ENCODE measurements at places on chromosomes 5 and 9.

DNA sequence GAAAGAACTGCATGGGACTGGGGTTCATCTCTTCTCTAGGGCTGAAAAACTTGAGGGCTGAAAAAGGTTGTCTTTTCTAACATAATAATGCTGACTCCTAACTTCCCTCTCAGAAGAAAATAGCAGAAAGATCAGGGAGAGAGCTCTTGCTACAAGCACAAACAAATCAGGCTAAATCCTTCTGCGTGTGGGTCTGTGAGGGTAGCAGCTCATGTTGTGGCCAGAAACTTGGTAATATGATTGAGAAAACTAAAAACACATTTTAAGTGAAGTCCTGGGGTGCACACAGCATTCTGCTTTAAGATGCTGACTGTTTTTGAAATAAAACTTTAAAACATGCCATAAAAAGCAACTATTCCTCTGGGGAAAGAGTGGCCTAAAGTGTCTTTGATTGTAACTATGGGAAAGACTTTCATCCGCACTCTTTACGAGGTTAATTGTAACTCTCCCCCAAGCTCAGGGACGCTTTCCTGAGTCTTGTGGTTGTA lies 56.7 kb downstream of the SAXO1 start:
- DNase-seq: no peak

DNA sequence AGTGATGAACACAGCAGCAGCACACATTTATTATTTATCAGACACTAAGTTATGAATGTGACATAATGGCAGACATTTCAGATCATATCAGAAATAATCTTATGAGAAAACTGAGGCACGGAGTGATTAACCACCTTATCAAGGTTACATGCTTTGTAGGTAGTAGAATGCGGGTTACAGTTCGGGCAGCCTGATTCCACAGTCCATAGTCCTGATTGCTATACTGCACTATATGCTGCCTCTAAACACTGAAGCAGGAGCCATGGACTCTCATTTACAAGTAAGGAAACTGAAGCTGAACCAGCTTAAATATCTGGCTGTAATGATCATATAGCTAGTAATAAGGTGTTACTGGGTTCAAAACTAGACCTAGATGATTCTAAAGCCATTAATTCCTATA lies 291.3 kb upstream of the ADAMTSL1 start:
- no peak for DNase-seq

GRCh38 chr5:82408033-82408432 lies 129.9 kb upstream of the RPS23 start:
- no peak for DNase-seq

DNA sequence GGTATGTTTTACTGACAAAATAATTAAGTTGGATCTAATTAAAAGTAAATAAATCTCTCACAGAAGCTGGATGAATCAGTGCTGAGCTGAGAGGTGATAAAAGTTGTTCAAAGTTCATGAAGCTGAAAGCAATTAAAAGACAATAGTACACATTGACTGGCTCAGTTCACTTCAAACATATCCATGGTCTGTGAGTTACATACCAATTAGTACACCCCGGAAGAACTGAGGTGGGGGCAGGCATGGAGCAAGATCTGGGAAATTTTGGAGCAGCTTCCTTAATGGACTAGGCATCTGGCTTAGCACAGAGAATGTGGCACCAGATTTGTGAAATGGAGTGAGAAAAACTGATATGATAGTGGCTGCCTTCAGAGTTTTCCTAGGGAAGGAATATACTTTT lies 152.7 kb downstream of the ATP10B start:
- DNase-seq: no peak

DNA sequence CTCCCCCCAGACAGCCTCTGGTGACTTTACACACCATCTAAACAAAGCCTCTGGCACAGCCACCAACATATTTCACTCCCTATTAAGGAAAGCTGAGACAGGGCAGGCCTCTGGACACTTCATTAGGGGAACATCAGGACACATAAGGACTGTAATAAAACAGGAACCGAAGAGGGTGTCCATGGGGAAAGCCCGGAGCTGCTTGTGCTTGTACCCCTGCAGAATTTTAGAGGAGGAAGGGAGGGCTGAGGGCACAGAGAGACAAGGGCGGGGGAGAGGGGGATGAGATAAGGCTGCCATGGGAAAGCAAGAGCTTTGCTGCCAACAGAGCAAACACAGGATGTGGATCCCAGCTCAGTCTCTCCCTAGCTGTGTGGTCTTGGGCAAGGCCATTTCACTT lies 138.4 kb downstream of the ASTN2 start:
- DNase-seq: no peak

GRCh38 chr9:130770093-130770492 lies 65.0 kb upstream of the ABL1 start:
- DNase-seq: no peak

GRCh38 chr9:97431044-97431441 lies 19.1 kb downstream of the TDRD7 start:
- DNase-seq: no peak

- no peak for DNase-seq
Observed at GRCh38 chr5:127875235-127876021, 172.2 kb downstream of the CCDC192 start.

GRCh38 chr5:74042559-74042958 lies 416.6 kb downstream of the ARHGEF28 start:
- DNase-seq: no peak

DNA sequence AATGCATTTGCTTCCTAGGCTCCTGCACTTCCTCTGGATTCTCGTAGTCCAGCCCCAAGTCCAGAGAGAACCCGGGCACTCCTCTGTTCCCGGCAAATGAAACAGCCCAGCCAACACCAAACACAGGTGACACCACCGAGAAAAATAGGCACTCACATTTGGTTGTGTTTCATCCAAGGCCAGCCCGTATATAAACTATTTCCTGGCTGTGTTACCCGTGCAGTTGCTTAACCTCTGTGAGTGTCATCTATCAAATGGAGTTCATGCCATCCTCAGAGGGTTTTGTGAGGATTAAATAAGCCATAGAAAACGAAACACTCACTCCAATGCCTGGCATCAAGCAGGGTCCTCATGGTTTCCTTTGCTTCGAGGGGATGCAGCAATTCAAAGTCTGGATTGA lies 115.2 kb downstream of the BOD1 start:
- no peak for DNase-seq

DNA sequence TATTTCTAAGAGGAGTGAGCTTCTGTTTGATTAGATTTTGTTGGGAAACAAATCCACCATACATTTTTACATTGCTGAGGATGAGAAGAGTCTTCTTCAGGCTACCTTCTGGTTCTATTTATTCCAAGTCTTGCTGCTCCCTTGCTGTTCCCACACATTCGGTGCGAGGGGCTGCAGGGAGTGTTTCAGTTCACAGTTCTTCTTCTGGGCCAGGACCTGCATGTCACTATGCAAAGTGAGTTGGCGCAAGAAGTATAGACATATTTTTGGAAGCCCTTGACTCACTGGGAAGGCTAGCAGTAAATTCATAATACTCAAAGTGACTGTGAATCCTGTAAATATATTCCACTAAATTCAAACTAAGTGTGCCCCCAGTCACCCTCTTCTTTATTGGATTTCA lies 657.9 kb downstream of the TAF11L14 start:
- no peak for DNase-seq

GRCh38 chr9:70672161-70672649 lies 257.7 kb upstream of the KLF9 start:
- no peak for DNase-seq

GRCh38 chr9:129996161-129996830 lies 46.7 kb downstream of the FNBP1 start:
- no peak for DNase-seq

- no peak for DNase-seq
Observed at GRCh38 chr9:129777769-129778130, 24.9 kb upstream of the PTGES start.

DNA sequence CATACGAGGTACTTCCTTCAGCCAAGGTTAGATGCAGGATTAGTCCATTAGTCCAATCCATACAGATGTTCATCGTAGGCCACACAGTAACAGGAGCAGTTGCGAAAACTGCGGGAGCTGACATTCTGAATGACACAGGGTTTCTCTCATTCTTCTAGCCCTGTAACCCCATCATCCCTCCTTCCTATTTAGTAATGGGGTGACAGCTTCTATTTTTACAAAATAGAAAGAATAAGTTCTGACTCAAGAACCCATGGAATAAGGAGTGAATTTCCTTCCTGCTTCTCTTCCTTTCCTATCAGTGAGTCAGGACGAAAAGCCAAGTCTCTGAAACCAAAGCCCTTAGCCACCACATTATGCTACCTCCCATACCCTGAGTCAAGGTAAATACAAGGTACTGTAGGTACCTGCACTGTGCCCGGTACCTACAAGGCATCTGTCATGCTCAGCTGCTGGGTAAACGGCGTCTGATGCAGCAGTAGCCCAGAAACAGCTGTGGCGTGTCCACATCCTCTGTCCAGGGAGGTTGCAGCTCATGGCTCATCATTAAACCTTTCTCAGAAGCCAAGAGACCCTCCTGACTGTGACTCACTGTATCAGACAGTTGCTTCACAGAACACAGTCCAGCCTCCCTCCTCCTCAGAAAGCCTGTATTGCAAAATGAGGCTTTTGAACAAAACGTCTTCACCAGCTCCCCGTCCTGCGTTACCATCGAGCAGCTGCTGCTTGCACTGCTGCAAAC lies 84.2 kb downstream of the ESM1 start:
- DNase-seq: no peak

DNA sequence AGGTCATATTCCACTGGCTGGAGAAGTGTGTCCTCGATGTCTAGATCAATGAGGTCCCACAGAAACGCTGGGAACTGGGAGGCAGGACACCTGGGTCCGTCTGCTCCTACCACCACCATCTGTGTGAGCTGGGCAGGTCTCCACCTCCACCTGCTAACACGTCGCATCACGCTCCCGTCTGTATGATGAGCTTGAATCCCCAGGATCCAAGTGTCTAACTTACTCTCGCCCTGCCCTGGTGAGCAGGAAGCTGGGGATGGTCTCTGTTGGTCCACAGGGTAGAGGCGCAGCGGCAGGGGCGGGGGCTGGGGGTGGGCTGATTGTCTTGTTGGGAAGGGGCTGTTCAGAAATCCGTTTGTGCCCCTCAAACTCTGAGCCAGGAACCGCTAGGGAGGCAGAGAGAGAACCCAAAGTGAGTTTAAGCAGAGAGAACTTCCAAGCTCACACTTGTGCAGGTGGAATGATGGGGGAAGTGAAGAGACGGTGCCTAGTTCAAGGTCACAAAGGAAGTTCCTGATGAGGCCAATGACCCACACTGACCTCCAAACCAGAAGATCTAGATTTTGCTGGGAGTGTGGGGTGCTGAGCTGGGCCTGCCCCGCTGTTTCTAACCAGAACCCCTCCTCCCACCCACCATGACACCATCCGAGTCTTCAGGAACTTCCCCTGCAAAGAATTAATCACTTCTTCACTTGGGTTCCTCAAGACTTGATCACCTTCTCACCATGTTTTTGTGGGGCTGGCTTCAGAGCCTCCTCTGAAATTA lies 21.1 kb downstream of the ORM2 start:
- DNase-seq: no peak

GRCh38 chr5:178332210-178332641 lies 99.6 kb upstream of the PHYKPL start:
- no peak for DNase-seq

GRCh38 chr9:20271096-20271495 lies 351.2 kb downstream of the MLLT3 start:
- no peak for DNase-seq

GRCh38 chr9:71909887-71910649 lies 925 bp downstream of the ABHD17B start:
- DNase-seq: peak; percentile 4

DNA sequence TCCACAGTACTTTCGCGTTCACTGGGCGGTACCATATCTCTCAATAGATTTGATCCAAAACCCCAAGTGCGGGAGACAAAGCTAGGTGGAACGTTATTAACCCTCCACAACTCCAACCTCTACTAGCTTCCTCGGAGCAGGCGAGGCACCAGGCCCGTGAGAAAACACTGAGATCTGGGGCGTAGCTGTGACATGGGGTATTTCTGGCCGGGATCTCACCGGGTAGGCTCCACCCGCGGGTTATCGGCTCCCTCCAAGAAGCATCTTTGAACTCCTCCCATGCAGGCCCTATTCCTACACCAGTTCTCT lies 350 bp upstream of the SLC25A46 start:
- no peak for DNase-seq

DNA sequence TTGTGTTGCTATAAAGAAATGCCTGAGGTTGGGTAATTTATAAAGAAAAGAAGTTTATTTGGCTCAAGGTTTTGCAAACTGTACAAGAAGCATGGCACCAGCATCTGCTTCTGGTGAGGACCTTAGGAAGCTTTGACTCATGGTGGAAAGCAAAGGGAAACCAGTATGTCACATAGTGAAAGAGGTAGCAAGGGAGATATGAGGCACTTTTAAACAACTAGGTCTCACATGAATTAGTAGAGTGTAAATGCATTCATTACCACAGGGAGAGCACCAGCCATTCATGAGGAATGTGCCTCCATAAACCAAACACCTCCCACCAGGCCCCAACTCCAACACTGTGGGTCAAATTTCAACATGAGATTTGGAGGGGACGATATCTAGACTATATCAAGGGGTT lies 40.8 kb downstream of the OR2Y1 start:
- DNase-seq: no peak

GRCh38 chr5:149389552-149390495 lies 10.7 kb upstream of the IL17B start:
- no peak for DNase-seq

GRCh38 chr9:6667633-6668280 lies 22.2 kb upstream of the GLDC start:
- no peak for DNase-seq

DNA sequence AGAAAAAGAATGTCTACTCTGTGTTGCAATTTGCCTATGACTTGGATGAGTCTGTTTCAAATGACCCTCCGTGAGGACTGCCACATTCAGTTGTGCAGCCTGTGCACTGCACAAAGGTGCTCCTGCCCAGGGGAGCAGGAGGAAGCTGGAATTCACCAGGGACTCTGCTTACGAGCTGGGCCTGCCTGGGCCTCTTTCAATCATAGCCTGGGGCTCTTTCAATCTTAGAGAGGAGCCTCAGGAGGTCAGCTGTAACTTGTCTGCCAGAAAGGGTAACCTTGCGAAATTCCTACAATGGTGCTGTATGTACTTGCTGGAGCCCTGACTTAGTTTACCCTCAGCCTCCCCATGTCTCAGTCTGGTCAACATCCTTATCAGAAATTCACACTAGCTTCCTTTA lies 8.4 kb upstream of the SFXN1 start:
- DNase-seq: no peak

DNA sequence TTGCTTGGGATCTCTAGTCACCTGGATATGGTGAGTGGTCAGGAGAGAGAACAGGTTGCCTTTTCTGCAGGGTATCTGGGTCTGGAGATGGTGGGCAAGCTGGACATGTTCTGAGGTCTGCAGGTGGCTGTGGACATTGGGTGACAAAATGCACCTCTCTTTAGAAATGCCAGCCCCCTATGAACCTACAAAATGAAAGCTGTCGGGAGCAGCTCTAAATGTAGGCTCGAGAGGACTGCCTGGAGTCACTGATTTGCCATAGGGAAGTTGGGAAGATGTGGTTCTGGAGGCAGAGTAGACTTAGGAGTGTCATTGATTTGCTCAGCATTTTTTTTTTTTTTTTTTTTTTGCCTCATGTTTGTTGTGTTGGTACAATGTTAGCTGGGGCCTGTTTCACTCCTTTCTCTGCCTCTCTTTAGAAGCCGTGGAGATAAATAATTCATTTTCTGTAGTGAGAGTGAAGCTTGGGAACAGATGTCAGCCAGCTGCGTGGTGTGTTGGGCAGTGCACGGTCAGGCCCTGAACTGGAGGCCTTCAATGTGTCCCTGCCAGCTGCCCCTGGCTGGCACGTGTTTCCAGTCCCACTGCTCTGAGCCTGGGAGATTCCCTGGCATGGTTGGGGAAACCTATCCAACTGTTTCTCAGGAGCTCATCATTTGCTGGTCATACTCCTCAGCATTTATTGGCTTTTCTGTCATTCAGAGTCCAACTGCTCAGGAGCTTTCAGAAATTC lies 5.4 kb downstream of the RGS3 start:
- DNase-seq: no peak

Measured in stimulated activated CD8-positive, alpha-beta memory T cell treated with anti-CD3 and anti-CD28 coated beads, Interleukin-15, amount 100 ng/mL, for 4 hours (primary cell).